ENCODE measurements at places on chromosomes 1 and 21.

DNA sequence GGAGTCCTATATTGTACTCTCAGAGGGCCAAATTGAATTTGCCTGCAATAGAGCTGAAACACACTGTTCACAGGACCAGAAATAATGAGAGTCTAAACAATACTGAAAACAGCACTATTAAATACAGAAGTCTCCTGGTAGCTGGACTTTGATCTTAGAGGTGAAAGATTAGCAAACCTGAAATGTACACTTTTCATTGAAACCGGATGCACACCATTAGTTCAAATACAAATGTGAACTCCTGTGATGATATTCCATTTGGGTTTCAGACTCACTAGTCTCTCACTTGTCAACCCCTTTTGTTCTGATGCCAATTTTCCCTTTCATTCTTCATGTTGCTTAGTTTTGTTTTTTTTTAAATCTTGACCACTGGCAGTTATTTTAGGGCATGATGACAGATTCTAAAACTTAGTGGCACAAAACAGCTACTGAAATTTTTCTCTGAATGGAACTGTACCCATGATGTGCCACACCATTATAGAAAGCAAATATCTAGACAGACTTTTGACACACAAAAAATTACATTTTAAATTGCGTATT is 5.9 kb upstream of the TNFSF4 start:
- no peak for DNase-seq

- peak; percentile 60 for DNase-seq
These were observed 21.4 kb downstream of the MYBPH start for GRCh38 chr1:203153989-203154821.

GRCh38 chr1:95197616-95198252 is 36.3 kb upstream of the RWDD3 start:
- no peak for DNase-seq

DNA sequence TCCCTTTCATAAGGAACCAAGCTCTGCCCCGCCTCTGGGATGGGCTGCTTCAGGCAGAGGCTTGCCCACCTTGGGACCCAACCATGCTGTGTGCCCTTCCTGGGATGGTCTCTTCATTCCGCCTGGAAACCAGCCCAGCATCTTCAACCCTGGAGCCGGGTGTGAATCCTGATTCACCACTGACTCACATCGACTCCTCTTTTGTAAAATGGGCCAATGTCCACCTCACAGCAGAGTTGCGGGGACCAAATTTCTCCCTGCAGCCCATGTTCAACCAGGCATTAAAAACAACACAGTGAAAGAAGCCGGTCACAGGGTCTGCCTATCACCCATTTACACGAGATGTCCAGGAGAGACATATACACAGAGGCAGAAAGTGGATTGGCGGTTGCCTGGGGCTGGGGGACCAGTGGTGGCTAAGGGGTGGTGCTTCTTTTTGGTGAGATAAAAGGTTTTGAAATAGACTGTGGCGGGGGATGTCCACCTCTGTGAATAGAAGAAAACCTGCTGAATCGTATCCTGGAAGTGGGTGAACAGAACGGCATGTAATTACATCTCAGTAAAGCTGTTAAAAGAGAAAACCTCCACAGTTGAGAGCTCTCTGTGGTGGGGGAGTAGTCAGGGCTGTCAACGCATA is 6.9 kb upstream of the GPR153 start:
- peak; percentile 79 for DNase-seq

GRCh38 chr1:104266612-104267011 is 516.9 kb downstream of the AMY1C start:
- DNase-seq, result no peak

GRCh38 chr1:15304708-15305467 is 57.9 kb downstream of the FHAD1 start:
- DNase-seq, result peak; percentile 38

GRCh38 chr1:98323388-98323787 is 338.1 kb upstream of the SNX7 start:
- peak; percentile 71 for DNase-seq

DNA sequence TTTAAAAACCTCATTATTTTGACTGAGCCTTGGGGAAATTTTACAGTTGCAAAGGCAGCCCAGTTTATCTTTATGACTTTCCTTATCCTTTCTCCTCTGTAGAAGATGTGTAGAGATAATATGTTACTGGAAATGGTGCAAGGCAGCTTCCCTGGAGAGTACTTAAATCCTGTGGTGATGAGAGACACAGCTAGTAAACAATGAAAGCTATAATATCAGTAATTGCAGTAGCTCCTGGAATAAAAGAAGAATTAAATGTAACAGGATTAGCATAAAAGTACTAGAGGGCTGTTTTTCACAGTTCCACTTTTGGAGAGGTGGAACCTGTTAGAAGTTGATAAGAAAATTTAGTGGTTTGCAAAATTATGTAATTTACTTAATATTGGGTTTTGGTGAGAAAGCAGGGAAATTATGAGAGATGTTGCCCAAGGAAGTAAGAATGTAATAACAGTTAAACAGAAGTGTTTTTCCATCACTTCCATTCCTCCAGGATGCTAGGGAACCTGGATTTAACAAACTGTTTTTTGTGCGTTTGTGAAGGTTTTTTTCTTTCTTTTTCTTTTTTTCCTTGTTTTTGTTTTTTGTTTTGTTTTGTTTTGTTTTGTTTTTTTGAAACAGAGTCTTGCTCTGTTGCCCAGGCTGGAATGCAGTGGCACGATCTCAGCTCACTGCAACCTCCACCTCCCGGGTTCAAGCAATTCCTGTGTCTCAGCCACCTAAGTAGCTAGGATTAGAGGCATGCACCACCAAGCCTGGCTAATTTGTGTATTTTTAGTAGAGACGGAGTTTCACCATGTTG is 15.7 kb upstream of the EDEM3 start:
- no peak for DNase-seq

- no peak for DNase-seq
These were observed 19.5 kb downstream of the RRP1 start for GRCh38 chr21:43808832-43809251.

DNA sequence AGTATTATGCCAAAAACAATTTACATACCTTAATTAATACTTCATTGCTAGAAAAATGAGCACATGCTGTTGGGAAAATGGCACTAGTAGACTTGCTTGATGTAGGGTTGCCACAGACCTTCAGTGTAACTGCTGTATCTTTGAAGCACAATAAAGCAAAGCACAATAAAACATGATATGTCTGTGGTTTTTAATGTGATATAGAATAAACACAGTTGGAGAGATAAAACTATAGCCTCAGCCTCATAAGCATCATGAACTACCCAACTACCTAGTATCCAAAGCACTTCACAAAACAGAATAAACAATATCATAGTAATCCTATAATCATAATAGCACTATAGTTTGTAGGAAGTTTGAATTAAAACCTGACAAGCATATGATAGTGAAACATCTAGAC is 143.5 kb downstream of the SYT14 start:
- DNase-seq, result no peak

DNA sequence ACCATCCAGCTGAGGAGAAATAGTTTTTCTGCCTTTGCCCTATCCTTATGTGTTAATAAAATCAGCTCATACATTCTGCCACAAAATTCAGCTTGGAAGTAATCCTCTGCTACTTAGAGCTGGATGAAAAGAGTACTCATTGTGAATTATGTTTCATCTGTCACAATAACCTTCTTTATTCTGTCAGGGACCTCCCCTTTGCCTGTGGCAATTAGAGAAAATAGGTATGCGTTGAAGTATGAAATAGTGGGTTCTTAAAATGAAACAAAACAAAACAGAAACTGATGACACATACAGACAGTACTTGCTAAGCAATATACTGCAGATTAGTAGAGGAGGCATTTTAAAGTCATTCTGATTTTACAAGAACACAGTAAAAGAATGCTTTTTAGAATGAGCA is 578.5 kb downstream of the USP25 start:
- no peak for DNase-seq

DNA sequence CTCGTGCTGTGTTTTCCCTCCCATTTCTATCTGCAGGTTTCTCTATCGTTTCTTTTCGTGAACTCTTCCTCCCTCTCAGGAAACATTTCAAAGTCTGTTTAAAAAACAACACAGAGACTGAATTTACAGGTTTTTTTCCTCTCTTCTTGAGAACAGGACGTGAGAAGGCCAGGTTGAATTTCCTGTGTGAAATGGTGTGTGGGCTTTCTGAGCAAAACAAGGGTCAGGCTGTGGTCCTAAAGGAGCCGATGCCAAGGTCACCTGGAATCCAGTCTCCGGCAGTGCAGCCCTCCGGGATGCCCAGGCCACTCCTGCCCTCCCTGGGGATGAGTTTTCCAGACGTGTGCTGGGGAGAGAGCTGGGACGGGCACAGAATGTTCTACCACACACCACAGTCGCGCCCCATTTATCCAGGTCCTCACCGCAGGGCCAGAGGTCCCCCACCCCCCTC is 62.7 kb upstream of the RUNX3 start:
- DNase-seq, result no peak

DNA sequence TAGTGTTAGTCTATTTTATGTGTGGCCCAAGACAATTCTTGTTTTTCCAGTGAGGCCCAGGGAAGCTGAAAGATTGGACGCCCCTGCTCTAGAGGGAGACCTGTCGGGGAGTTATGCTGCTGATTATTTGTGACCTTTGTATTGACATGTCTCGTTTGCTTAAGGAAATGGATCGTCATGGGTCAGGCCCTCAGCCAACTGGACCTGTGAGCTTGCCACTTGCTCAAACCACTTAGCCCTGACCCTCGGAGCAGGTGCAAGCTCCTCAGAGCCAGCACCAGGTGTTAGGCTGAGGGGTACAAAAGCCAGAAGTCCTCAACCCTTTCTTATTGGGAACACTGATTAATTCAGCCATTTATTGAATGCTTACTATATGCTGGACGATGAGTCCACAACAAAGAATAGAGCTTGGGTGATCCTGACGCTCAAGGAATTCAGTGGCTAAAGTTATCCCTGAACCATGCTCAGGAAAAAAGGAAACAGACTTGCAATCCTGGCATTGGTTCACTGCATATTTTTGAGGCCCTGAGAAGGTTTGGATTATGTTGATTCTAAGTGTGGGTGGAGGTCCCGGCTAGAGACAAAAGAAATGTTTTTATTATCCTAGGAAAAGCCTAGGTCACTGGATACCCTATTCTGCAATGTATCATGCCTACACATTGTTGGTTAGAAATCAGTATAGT is 19.0 kb downstream of the TGFB2 start:
- DNase-seq, result no peak

GRCh38 chr1:203093754-203094410 is 8.1 kb upstream of the MYOG start:
- no peak for DNase-seq

GRCh38 chr1:77476475-77476874 is 194.7 kb downstream of the AK5 start:
- DNase-seq, result no peak

DNA sequence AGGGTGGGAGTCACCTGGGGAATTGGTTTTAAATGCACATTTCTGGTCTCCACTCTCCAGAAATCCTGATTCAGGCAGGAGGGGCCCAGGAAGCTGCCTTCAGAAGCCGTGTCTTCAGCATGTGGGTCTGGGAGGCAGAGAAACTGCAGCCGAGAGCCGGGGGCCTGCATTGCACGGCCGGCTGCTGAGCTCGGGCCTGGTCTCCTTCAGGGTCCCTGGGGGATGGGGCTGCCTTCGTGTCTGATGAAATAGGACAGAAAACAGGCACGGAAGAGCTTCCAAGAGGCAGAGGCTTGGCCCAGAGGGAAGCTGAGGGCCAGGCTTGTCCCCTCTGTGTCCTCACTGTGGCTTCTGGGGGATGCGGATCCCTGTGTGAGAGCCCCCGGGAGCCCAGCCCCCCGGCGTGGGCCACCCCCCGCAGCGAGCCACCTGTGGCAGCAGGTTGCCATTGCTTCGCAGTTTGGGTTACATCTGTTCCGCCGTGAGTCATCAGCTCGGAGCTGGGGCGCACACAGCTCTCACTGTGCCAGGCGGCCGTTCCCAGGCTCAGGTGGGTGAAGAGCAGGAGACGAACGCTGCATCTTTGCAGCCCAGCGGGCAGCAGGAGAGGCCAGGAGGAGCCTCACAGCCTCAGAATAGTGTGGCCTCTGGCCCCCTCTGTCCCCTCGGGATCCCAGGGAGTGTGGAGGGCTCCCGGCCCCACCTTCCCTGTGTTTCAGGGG is 72.4 kb downstream of the AJAP1 start:
- DNase-seq, result no peak

- DNase-seq, result no peak
These were observed 38.3 kb upstream of the ADORA3 start for GRCh38 chr1:111541721-111542120.

GRCh38 chr1:172286629-172287076 is 133.8 kb upstream of the C1orf105 start:
- DNase-seq, result peak; percentile 81

GRCh38 chr1:54950006-54950368 is 30.4 kb upstream of the TMEM61 start:
- peak; percentile 29 for DNase-seq

DNA sequence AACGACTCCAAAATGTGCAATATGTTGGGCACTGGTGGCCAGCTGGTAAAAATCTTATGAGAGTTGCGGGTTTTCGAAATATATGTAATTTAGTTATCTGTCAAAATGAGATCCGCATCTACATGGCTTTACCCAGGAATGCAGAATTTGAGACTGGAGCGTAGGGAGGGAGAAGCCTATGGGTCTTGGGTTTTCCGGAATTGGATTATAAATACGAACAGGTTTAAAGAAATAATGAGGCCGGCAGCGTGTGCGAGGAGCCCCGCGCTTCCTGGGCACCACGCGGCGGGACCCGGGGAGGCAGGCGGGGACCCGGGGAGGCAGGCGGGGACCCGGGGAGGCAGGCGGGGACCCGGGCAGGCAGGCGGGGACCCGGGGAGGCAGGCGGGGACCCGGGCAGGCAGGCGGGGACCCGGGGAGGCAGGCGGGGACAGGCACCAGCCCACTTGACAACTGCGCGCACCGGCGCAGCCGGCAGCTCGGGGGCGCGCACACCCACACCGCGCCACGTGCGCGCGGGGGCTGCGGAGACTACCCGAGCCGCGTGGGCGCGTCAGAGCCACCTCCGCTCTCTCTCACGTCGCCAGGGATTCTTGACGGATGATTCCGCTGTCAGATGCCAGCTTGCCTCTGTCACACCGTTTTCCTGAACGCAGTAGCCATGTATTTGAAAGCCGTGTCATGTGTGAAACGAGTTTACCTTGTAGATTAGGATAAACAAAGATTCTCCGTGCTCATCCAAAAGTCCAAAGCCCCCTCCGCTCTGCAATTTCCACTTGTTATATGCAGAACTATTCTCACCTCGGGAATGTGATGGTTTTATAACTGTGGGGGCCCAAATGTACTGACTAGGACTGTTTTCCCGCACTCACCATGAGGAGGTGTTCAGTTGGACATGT is 54.3 kb upstream of the HNRNPU start:
- DNase-seq, result peak; percentile 65

- DNase-seq, result no peak
These were observed 27.4 kb downstream of the ELF3 start for GRCh38 chr1:202037706-202038296.

- DNase-seq, result no peak
These were observed 17.7 kb downstream of the TNR start for GRCh38 chr1:175725684-175726083.

- DNase-seq, result no peak
These were observed 906 bp downstream of the CIART start for GRCh38 chr1:150283260-150283659.
